T-helper 17 cell (primary cell): ENCODE measurements at places on chromosomes 11 and 22.

DNA sequence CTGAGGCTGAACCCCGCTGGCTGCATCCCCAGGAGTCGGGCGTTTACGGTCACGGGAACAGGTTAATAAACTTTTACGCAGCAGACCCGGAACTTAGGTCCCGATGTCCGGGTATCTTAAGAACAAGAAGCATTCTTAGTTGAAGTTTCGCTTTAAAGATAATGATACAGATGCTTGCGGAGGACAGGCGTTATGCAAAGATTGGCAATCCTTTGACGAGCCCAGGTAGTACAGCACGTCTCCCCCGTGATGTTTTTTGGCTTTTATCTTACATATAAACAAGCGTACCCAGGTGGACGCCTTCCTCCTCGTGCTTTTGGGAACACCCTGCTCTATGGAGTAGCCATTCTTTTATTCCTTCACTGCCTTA lies 871 bp upstream of the TOLLIP start:
- no peak for DNase-seq

GRCh38 chr11:118170882-118171268 lies 5.6 kb downstream of the SCN2B start:
- no peak for DNase-seq

- DNase-seq, result no peak
These were observed at the start of gene CD3E for GRCh38 chr11:118304568-118305248. Gene CD3E, plus strand, starts transcription at chr11:118304730. Its CDS starts 223 bp downstream, at chr11:118304953.

- DNase-seq, result no peak
These were observed 43.2 kb upstream of the CREB3L1 start for GRCh38 chr11:46234311-46234710.

DNA sequence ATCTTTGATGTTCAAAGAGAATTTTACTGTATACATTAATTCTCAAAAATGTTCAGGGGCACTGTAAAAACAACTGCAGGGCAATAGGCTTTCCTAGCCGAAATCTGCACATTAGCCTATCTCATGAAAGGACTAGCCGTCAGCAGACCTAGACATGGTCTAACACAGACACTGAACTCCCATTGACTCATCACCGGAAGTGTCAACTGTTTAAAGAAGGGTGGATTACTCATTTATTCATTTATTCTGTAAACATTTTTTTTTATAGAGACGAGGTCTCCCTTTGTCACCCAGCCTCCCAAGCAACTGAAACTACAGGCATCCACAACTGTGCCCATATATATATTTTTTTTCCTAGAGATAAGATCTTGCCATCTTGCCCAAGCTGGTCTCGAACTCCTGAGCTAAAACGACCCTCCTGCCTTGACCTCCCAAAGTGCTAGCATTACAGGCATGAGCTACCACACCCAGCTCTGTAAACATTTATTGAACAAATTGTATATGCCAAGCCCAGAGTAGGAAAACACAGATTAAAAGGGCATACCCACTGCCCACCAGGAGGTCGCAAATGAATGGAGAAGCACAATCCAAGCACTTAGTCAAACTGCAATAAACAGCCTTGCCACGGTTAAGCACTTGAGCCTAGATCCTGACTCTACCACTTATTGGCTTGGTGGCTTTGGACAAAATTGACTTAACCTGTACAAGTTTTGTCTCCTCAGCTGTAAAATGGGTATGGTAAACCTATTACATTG lies 26.6 kb downstream of the RAB30 start:
- no peak for DNase-seq

DNA sequence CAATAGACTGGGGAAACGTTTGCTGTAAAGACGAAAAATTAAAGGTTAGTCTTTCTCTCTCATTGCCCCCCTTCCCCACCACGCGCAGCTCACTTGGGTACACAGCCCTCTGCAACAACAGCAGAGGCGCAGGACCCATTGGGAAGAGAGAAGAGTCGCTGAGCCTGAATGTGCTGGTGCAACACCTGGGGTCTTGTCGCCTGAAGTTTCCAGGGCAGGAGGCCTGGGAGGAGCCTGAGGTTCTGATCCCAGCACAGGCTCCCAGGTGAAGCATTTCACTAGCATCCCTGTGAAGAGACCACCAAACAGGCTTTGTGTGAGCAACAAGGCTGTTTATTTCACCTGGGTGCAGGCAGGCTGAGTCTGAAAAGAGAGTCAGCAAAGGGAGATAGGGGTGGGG lies 116.2 kb upstream of the NTM start:
- no peak for DNase-seq
